ENCODE measurements at places on chromosomes 3 and 15.

- no peak for DNase-seq
Measured at GRCh38 chr15:39114690-39115378, 466.0 kb upstream of the THBS1 start.

- DNase-seq = no peak
Measured at GRCh38 chr3:31567036-31567435, 34.3 kb downstream of the STT3B start.

DNA sequence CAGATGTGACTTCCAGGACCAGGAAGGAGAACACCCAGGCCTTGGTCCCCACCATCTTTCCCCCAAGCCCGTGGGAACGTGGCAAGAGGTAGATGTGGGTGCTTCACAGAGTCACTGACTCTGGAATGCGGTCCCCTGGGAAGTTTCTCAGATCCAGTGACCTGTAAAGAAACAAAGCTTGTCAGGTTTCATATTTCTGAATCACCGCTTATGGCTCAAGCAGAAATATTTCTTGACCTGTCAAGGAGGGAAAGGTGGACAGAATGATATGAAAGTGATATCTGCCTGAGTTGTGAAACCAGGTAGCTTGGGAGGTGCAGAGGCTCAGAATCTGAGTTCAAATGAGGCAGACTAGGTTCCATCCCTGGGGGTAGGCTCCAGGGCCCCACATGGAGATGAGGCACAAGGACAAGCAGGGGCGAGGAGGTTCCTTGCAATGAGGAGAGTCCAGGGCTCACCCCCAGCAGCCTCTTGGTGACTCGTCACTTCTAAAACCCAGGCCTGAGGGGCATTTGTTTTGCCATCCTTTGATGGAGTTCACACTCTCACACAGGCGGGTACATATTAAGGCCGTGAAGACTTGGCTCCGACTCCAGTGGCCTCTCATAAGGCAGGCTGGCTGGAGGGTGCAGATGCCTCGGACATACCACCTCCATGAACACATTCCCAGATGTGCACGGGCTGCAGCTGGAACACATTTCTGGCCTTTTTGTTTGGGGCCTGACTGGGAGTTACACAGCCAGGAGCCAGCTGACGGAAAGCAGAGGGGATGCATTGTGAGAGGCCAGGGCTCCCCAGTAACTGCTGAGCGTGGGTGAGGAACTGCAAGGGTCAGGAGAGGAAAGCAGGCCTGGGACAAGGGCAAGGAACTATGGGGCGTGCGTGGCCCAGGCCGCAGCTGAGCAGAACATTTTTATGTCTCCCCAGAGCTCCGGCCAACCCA is 1.3 kb downstream of the CILP start:
- DNase-seq = no peak

GRCh38 chr15:41017066-41017735 is 63.9 kb downstream of the CHAC1 start:
- DNase-seq = no peak

- DNase-seq = no peak
Measured at GRCh38 chr15:74511583-74511982, 29.4 kb upstream of the ARID3B start.

DNA sequence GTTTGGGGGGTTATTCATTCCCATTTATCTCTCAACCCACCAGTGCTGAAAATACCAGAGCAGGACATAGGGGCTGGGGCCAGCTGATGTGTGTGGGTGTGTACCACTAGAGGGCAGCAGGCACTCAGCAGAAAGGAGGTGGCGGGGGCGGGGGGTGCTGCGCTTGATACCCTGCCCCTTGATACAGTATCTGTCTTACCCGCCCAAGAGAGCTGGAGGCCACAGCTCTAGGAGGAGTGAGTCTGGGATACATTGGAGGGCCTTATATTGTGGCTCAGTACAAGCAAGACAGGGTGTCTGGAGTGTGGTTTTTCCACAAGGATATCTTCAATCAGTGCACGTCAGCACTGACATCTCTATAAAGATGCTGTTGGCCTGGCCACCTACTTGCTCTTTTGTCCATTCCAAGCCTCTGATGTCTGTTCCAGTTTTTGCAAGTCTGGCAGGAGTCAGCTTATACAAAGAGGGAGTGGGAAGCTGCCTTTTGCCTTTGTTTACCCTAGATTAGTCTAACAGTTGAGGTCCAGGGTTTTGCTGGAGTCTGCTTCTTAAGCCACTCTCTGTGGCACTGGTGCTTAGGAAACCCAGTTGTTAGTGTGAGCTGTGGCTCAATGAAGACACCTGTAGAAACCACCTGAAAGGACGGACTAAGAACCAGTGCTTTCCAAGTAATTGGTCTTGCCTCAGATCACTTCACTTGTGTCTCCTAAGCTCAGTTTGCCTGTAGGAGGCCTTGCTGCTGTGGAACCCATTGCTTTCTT is 1.5 kb upstream of the RBM15B start:
- DNase-seq = no peak

DNA sequence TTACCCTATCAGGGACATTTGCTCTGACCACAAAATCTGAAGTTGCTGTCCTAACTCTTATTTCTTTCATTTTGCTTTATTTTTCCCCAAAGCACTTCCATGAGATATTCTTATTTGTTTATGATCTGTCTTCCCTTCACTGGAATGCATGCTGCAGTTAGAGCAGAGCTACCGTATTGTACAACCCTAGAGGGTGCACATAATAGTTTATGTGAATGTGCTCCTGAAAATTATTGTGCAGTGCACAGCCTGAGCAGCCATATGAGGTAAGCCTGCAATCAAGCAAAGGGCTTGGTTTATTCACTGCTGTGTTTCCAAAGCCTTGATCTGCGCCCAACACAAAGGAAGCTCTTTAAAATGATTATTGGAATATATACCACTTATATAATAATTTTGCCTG is 120.3 kb upstream of the CADPS start:
- no peak for DNase-seq

- DNase-seq = no peak
Measured at GRCh38 chr3:128369121-128369703, 97.5 kb downstream of the DNAJB8 start.

- no peak for DNase-seq
Measured at GRCh38 chr3:105518203-105518602, 151.5 kb downstream of the ALCAM start.

GRCh38 chr15:57592426-57592825 is 722 bp downstream of the MYZAP start:
- no peak for DNase-seq

GRCh38 chr3:126549861-126550487 is 8.8 kb downstream of the C3orf22 start:
- DNase-seq = no peak

- no peak for DNase-seq
Measured at GRCh38 chr3:54146506-54147239, 24.3 kb downstream of the CACNA2D3 start.

DNA sequence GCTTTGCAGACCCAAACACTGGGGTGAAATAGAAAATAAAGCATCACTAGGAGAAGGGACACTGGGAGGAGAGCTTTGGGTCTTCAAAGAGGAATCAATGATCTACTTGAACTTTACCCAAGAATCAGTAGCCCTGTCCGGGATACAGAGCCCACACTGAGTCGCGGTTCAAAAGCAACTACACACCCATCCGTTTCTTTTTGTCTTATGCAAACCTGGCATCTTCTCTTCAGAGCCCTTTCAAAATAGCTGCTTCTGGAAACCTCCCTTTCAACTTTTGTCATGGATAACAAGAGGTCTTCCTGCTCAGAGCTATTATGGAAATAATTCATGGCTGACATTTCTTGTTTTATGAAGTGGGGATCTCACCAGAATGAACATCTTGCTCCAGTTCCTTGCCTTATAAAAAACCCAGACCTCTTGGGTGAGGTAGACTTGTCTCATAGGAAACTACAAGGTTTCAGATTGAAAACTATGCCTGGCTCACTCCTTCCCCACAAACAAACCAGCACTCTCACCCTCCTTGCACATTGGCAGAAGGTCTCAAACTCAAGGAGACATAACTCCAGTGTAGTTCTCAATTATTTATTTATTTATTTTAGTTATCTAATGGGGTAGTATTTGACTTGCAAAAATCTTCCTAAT is 115.1 kb upstream of the ARHGEF3 start:
- no peak for DNase-seq

GRCh38 chr3:37680401-37680800 is 181.3 kb upstream of the CTDSPL start:
- no peak for DNase-seq

DNA sequence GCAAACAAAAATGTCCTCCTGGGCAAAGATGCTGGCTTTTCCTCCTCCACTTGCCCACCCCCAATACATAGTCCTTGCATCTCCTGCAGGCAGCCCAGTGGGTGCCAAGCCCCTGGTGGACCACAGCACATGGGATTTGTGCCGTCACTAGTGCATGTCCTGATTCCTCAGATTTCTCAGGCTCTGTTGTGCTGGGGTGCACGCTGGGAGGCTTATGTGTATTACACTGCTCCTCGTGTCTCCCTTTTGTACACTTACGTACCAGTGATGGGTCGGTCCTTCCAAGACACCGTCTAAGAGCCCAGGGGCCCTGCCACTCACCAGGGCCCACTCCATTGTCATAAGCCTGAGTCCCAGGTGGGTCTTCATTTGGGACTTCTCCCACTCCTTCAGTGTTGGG is 70.1 kb downstream of the PLXNA1 start:
- no peak for DNase-seq

DNA sequence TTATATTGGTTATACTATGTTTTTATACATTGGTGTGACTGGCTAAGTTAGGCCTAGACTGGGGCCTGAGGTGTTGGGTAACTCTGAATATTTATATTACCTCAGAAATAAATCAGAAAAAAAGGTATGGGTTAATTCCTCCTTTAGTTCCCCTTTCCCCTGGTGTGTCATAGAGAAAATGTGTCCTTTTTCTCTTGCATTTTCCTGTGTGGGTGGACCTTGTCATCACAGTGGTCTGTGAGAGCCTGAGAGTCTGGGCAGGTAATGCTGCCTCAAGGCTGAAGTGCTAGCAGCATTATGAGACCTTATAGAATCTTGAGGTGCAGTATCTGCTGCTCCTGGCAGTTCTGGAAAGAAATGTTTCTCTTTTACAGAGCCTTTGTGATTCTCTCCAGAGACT is 69.7 kb downstream of the PCOLCE2 start:
- DNase-seq = no peak

- no peak for DNase-seq
Measured at GRCh38 chr15:56042982-56043980, 49.9 kb upstream of the NEDD4 start.

GRCh38 chr3:39415983-39416382 is 9.5 kb downstream of the RPSA start:
- no peak for DNase-seq

DNA sequence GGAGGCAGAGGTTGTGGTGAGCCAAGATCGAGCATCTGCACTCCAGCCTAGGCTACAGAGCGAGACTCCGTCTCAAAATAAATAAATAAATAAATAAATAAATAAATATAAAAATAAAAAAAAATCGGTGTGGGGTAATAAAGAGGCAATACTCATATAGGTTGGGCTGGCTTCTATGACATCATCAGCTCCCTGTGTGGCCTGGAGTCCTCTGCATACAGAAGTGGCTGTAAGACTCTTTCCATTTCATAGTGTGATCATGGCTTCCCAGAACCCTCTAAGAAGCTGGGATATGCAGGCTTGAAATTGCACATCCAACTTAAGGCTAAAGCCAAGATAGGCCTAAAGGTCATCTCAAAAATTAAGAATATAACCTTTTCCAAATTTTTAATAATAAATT is 101.6 kb downstream of the ZIC4 start:
- DNase-seq = no peak

DNA sequence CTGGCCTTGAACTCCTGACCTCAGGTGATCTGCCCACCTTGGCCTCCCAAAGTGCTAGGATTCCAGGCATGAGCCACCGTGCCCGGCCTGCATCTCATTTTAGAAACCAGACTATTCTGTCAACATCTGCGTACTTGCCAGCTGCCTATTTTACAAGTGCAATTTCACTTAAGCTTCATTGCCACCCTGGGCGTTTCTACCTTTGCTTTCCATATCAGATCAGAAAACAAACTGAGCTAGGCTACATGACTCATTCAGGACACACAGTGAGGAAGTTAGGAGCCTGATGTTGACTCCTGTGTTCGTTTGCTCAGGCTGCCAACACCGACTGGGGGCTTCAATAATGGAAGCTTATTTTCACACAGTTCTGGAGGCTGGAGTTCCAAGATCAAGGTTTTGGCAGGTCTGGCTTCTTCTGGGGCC is 42.3 kb upstream of the KLHL25 start:
- no peak for DNase-seq

- no peak for DNase-seq
Measured at GRCh38 chr3:31740397-31740796, 207.7 kb downstream of the STT3B start.

- DNase-seq = no peak
Measured at GRCh38 chr3:48536116-48536515, 20.5 kb downstream of the PFKFB4 start.

GRCh38 chr3:155138677-155139076 is 58.6 kb downstream of the MME start:
- DNase-seq = no peak

DNA sequence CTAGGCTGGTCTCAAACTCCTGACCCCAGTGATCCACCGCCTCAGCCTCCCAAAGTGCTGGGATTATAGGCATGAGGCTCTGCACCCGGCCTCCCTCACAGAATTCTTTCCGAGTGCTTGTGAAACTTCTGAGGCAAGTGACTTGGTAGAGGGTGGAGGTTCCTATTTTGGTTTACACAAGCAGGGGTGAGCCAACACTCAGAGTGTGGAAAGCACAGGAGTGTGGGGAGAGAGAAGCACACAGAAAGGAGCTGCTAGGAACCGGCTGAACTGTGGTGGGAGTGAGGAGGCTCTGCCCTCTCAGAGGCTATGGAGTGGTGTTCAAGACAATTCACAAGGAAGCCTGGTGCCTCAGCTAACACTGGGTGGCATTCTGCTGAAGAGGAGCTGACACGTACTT is 7.7 kb downstream of the CAPN3 start:
- no peak for DNase-seq

- DNase-seq = no peak
Measured at GRCh38 chr15:80457896-80458295, 53.7 kb downstream of the ARNT2 start.

DNA sequence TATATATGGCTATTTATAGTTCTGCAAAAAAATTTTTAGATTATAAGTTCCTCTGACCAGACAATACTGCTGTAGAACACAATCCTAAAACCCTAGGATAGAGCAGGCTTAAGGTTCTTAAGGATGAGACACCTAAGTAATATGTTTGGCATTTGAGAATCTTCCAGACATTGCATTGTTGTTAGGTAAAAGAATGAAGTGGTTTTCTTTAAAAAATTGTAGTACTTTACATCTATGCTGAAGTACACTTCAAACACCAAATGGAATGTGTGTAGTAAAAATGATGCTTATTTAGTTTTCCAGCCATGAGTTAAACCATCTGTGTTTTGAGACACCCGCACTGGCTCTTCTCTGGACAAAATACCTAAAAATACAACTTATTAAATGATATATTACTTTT is 857.7 kb downstream of the OTOL1 start:
- DNase-seq = peak; percentile 55

DNA sequence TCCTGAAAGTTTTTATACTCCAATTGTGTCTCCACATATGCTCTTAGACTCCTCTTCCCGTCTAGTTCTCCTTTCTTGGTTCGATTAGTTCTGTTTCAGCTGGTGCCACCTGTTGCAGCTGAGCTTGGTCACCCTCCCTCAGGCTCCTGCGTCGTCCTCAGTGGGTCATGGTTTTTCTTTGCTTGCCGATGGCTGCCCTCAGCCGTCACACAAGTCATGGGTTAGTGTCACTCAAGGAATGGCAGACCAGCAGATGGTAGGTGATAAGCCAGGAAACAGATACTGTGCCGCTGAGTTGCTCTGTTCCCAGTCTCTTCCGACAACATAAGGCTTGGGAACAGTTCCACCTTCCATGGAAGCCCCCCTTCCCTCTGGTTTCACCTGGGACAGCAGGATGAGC is 109.9 kb downstream of the IGF1R start:
- DNase-seq = no peak

- peak; percentile 27 for DNase-seq
Measured at GRCh38 chr3:106628407-106628806, 748.8 kb upstream of the CCDC54 start.
